CD4-positive, CD25-positive, alpha-beta regulatory T cell (primary cell): ENCODE measurements at places on chromosomes 12 and 14.

GRCh38 chr12:114237230-114237629 lies 168.7 kb downstream of the TBX5 start:
- no peak for DNase-seq

DNA sequence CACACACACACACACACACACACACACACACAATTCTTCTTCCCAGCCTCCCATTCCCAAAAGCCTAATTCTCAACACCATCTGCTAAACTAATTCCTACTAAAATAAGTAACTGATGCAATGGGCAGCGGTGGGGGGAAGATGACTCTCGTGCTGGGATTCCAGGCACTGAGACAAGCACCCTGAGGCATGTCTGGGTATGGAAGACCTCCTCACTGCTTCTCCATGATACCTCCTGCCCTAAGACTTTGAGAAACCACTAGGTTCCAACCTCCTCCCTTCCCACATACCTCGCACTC lies 789 bp upstream of the VWF start:
- DNase-seq = no peak

- DNase-seq = no peak
Measured at GRCh38 chr12:79344855-79345847, 345.6 kb downstream of the PAWR start.

GRCh38 chr12:27237790-27238771 lies 6.0 kb upstream of the STK38L start:
- no peak for DNase-seq

DNA sequence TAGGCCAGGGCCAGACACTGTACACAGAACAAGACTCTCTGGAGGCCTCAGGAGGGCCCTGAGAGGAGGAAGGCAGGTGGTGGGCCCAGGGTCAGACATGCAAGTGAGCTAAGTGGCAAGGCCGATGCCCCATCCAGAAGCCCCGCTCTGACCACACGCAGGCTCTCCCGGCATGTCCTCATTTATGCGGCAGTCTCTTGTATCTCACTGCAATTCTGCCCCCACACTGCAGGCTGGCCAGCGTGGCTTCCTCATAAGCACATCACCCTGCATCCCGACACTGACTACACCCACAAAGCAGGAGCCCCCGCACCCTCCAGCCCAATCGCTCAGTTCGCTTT lies 17.5 kb downstream of the SSH1 start:
- no peak for DNase-seq

GRCh38 chr14:94213741-94214140 lies 39.6 kb downstream of the PPP4R4 start:
- DNase-seq = no peak

- no peak for DNase-seq
Measured at GRCh38 chr14:29773990-29774389, 153.7 kb downstream of the PRKD1 start.

GRCh38 chr14:102661614-102662013 lies 69.2 kb downstream of the RCOR1 start:
- DNase-seq = no peak

DNA sequence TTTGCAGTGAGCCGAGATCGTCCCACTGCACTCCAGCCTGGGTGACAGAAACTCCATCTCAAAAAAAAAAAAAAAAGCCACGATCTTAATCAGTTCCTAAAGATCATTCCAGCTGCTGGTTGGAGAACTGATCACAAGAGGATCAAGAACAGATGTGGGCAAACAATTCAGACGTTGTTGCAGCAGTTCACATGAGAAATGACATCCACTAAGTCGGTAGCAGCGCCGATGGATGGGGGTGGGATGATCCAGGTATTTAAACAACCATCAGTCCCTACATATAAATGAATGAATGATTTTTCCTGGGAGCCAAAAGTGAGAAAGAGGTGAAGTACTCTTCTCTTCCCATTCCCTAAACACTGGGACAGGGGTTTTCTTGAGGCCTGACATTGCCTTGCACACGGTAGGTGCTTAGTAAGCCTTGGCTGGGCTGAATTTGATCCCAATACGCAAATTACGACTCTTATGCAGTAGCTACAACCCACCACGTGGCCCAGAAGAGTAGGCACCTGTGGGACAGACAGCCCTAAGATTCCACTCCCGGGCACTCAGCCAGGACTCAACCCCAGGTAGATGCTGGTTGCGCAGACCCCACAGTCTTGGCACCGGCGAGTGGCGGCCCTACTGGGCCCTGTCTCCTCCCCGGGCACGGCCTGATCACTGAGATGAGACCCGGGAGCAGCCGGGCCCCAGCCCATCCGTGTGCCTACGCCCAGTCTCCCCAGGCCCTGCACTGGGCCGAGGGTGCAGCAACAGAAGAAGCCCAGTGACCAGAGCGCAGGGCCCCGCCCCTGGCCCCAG lies 565 bp downstream of the SPRYD3 start:
- DNase-seq = no peak

DNA sequence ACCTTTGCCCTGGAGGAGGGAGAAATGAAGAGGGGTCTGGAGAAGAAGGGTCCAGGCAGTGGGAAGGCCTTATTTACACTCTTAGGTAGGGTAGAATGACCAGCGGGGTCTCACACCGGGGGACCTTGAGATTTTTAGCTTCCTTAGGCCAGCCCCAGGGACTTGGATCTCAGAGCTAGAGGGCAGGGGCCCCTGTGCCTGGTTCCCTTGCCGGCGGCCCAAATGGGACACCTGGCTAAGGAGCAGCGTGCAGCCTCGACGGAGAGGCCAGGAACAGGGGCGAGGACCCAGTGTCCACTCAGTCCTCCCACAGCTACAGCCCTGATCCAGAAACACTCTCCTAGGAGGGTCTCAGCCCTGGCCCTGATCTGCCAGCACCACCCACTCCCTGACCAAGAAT lies 41.8 kb downstream of the DIO3 start:
- DNase-seq = no peak

DNA sequence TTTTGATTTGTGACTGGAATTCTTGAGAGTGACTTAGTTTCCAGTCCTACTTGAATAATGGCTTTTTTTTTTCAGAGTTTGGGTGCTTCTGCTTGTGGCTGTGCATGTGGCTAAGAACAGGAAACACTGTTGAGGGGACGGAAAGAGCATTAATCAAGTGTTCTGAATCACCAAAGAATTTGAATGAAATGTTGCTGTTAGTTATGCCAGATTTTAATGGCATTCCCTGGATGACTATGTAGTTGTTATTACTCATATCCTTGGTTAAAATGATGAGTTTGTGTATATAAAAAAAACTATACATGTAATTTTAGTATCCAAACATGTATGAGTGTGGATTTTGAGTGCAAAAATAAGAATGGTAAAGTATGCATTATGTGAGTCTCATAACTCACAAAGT lies 347.9 kb downstream of the BCAT1 start:
- no peak for DNase-seq

DNA sequence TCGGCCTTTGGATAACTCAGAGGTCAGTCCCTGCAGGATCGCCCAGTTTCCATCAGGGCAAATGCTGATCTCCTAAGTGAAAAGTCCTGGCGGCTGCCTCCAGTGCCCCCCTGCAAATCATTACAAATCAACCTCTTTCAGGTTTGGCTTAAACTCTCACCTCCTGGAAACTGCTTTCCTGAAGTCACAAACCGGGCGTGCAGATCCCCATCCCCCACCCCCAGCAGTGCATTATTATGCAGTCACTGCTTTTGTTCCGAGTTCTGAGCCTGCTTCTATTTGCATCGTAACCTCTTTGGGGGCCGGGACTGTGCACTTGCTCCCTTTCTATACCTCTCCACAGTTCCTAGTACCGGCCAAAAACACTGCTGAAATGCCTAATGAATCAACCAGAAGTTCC lies at the start of gene USP44:
Gene USP44, minus strand, starts transcription at position 172 of the 400 bp plus-strand sequence. CDS start 17,220 bp downstream, outside the sequence.
- DNase-seq = no peak

- no peak for DNase-seq
Measured at GRCh38 chr12:113757221-113758002, 208.7 kb downstream of the RBM19 start.

GRCh38 chr12:87444039-87444438 lies 585.2 kb downstream of the C12orf50 start:
- no peak for DNase-seq

GRCh38 chr14:94011795-94012194 lies 14.3 kb upstream of the OTUB2 start:
- peak; percentile 21 for DNase-seq

GRCh38 chr14:42535397-42535796 lies 928.7 kb downstream of the LRFN5 start:
- DNase-seq = no peak

DNA sequence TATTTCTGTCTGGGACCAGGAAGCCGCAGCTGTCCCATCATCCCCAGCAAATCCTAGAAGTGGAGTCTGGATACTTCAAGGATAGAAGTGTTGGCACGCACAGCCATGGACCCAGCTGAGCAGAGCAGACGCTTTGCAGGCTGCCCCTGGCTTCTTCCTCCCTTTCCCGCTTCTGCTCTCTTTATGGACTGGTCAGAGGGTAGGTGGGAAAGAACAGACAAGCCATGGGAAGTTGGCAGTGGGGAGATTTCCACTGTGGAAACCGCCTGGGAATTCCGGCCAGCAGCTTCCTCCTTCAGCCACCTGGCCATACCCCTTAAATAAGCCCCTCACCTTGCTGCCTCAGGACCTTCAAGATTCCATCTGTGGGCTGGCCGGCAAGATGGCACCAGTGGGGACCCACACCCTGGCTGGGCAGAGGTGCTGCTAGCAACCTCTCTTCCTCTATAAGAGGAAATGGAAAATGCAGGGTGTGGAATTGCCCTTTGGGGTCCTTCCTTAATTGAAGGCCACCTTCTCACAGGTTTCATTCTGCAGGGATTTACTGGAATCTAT lies 20.6 kb downstream of the OTUB2 start:
- DNase-seq = no peak

DNA sequence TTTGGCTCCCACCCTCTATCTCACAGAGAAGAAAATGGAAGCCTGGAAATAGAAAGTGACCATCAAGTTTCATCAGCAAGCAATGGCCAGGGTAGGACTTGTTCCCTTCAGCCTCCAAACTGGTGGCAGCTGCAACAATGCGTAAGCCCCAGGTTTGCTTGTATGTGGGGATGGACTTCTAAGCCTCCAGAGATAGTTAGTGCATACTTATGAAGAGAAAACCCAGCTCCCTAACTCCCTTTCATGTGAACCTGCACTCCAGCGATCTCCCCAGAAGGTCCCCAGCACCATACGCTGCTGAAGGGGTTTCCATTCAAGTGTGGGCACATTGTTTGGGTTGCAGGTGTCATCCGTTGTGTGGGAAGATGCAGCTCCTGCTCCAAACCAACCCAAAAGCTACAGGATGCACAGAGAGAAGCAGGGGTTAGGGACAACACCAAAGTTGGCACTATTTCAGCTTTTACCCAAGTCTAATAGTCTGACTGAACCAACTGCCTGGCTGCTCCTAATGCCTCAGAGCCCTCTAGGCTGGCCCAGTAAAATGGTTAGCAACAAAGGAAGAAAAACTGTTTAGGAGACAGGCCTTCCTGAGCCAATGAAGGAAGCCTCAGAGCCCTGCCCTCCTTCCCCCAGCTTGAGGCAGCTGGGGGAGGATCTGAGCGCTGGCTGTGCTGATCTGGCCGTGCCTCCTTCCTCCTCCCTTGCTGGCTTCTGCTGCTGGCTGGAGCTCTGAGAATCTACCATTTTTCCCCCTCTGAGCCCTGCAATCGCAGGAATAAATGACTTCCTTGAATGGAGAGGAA lies 12.3 kb downstream of the ZFP36L1 start:
- DNase-seq = no peak

DNA sequence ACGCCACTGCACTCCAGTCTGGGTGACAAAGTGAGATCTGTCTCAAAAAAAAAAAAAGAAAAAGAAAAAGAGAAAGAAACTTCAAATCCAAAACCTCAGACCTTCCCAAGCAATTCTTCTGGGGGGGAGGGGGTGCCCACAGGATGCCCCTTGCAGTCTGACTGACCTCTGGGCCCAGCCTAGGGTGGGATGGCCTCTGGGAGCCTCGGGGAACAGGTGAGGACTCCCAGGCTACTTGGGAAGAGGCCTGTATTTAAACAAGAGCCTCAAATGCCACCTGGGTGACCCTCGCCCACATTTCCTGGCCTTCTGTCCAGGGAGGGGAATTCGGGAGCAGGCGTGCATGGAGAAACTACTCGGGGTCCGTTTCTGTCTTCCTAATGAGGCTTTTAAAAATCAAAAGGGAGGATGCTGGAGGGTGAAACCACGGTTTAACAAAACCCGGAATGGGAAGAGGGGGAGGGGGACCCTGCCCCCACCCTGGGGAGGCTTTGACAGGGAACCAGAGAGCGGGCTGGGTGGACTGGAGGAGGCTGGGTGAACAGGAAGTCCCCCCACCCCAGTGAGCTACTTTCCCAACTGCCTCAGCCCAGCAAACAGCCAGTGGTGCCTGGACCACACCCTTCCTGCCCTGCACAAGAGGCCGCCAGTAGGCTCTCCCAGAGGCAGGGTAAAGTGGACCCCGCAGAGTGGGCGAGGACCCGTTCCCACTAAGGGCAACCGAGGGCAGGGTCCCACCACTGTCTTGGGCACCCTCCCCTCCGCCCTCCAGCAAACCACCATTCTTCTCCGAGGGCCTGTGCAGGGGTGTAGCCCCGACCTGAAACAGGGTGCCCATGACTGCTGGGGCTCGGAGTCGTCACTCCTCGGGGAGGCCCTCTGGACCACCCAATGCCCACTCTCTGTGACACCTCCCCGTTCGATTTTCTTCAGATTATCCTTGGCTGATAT lies 1.5 kb upstream of the FBRSL1 start:
- peak; percentile 46 for DNase-seq

DNA sequence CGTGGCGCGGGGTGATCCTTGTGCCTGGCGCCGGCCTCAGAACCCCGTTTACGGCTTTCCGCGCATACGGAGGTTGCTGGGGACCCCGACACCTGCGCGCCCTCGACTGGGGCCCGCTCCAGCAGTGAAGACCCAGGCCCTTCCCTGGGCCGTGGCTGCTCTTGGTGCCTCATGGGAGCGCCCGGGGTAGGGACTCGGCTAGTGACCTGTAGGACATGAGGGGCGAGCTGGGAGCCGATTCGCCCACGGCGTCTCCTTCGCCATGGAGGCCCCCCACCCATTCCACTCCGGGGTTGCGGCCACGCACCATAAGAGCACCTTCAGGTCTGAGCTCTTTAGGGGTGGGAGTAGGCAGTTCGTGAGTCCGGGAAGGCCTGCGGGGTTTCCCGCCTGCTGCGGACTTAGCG lies 14.2 kb upstream of the PAX9 start:
- no peak for DNase-seq

DNA sequence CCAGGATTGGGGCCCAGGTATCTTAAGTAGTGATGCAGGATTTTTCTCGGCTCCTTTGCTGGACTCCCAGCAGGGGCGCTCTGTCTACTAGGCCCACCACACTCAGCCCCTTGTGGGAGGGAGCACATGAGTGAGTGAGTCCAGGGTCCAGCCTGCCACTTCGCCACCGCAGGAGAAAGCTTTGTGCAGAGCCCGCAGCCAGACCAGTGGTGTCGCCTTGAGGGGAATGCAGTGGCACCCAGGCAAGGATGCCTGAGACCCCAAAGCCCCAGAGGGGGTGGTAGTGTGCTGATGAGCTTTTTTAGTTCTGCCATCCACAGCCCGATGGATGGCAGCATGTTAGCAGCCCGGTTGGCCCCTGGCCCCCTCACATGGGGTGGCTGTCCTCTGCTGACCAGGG lies 5.4 kb upstream of the MRPS35 start:
- no peak for DNase-seq

DNA sequence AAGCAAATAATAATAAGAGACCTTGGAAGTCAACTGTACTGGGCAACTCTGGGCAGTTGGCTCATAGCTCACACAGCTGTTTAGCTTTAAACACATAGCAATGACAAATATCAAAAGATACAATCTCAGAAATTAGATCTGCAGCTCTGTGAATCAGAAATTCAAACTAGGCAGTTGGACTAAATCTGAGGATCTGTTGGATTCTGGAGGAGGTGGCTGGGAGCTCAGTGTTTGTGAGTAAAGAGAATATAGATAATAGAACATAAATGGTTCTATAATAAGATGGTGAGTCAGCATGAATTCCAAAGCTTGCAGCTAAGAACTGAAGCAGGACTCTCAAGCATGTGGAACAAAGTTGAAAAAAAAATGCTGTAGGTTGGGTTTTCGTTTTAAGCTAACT lies 1949.4 kb upstream of the SEL1L start:
- DNase-seq = no peak
